Astrocyte (in vitro differentiated cells and primary cell): ENCODE measurements at places on chromosomes 4 and X. TPM values are rescaled to one million over a fixed set of nuclear protein-coding genes. Genes with fewer than 3 reads are reported as not detected.

GRCh38 chr4:150152766-150153165 lies 74.5 kb downstream of the DCLK2 start:
- H3K4me1 ChIP-seq: peaks cover 5% of the 10 kb centered on the region
- H3K27ac ChIP-seq: no peak overlapping the region
- no peaks in the 10 kb centered on the region for H3K27me3 ChIP-seq

The AR gene
- total RNA-seq: 8.3 and 9.0 TPM in 2 replicates

DNA sequence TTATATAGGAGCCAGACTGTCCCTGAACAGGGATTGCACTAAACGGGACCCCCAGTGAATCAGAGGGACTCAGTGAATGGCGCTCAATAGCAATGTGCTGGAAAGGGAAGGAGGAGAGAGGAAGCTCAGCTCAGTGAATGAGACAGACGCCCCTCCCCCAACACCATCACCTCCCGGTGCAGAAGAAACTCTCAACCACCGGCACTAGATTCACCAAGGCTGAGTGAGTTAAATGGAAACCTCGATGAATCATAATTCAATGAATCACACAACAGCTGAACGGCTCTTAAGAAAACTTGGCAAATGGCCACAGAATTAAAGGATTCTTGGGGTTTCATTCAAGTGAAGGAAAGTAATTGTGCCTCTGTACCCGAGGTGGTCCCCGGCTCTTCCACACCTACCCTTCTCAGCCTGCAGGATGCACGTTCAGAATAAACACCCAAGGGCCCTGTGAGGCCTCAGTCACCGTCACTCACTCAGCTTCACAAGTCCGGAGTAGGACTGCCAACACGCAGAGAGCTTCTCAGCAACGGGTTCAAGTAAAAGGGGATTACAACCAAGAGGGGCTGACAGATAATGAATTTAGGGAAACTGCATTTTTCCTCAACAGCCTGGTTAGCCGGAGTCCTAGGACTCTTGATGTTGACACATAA lies 29.3 kb downstream of the CRMP1 start:
- H3K27me3 ChIP-seq: no peaks in the 10 kb centered on the region
- peaks cover 19% of the 10 kb centered on the region for H3K4me1 ChIP-seq
- H3K4me3 ChIP-seq: no peak overlapping the region
- peak; percentile 97 for DNase-seq

The GPR143 gene
- total RNA-seq: 1.8 and 3.0 TPM in 2 replicates
